GM20000 (cell line): ENCODE measurements at places on chromosomes 5 and 9.

- DNase-seq: no peak
These were observed 1.3 kb downstream of the PHYHD1 start for GRCh38 chr9:128921881-128922763.

DNA sequence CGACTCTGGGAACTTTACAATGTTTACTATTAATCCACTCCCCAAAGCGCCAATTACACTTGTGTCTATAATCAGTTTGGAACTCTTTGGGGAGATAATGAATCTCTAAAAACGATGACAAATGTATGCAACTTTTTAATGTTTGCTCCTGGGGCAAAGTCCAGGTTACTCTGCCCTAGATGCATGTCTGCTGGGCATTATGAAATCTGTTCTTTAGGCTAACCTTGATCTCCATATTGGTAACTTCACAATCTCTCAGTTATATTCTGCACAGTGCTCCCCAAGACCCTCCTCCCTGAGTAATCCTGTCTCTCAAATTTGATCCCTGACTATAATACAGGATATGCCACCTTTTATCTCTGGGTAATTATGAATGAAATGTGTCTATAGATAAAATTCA lies 152.2 kb upstream of the TRPM3 start:
- no peak for DNase-seq

GRCh38 chr5:159826351-159827214 lies 89.7 kb upstream of the ADRA1B start:
- no peak for DNase-seq

DNA sequence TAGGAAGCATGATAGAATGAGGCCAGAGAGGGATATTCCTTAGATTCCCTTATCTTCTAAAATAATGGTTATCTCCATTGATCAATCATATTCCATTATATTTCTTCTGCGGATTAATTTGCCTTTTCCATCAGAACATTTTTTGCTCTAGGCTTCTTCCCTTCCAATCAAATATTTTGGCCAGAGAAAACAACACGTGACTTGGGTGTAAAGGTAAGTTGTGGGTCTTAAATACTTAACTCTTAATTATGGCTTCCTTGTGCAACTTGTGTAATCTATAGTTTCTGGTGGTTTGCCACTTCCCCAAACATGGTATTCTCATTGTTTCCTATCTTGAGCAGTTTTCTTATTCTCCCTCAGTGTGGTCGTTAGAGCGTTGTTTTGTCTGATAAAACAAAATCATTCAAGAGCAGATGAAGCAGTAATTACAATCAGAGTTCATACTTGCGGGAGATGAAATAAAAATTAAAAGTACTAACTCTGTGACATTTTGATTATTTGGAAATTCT lies 889.3 kb downstream of the MAT2B start:
- DNase-seq: no peak

GRCh38 chr9:109907810-109908458 lies 127.9 kb downstream of the PALM2AKAP2 start:
- no peak for DNase-seq

DNA sequence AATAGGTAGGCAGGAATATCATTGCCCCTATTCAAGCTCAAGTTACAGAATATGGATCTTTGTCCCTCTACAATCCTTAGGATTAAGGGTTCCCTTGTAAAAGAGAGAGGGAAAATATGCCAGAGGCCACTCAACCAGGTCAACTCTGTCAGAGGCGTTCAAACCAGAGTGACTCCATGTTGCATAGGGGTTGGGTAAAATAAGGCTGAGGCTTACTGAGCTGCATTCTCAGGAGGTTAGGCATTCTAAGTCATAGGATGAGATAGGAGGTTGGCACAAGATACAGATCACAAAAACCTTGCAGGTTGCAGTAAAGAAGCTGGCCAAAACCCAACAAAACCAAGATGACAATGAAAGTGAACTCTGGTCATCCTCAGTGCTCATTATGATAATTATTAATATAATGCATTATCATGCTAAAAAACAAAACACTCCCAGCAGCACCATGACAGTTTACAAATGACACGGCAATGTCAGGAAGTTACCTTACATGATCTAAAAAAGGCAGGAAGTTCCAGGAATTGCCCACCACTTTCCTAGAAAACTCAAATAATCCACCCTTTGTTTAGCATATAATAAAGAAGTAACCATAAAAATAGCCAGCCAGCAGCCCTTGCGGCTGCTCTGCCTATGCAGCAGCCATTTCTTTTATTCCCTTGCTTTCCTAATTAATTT lies 64.8 kb downstream of the ERP44 start:
- no peak for DNase-seq

GRCh38 chr9:34869390-34869789 lies 88.7 kb upstream of the PHF24 start:
- DNase-seq: no peak

DNA sequence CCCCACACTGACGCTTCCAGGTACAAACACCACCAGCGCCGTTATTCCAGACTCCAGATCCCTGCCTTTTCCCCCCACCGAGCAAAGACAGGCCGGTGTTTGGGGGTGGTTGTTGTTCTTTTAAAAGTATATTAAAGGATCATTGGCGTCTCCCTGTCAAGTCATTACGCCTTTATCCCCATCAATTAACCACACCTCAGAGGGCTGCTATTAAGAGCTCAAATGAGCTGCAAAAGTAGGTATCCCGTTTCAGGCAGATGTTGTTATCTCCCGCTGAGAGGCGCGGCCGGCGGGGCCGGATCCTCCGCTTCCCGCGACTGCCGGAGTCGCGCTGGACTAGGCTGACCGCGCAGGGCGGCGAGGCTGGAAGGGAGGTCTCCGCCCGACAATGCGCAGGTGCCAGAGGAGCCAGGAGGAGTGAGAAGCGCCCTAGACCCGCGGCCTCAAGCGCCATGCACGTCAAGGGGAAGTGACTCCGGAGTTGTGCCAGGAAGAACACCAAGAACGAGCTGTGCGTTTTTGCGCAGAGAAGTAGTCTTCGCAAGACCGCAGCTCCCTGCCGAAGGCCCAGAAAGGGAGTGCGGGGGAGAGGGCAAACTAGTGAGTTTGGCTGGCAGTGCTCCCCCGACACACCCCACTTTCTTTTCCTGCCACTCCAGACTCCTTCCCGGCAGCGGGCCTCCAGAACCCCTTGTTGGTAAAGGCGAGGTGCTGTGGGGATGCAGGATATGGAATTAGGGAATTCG lies 8.2 kb downstream of the NR2F1-AS1 start:
- peak; percentile 28 for DNase-seq

GRCh38 chr5:151682240-151682639 lies 4.5 kb downstream of the SPARC start:
- DNase-seq: no peak

- peak; percentile 72 for DNase-seq
These were observed 78.9 kb downstream of the SEMA4D start for GRCh38 chr9:89418882-89419640.

DNA sequence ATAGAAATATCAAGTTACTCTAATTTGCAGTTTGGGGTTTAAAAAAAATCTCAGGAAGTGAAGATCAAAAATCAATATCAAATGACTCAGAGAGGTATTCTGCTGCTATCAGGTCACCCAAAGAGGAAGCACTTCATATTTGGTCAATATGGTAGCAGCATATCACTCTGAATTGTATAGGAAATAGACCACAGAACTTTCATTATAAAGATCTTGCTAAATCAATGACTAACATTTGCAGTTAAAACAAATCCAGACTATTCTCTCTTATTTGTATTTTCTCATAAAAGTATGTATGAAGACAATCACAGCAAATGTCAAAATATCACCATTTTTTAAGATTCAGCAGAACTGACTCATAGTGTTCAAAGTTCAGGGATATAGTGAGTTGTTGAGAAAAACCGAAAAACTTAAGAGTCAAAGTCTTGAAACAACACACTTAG lies 105.8 kb upstream of the PCSK1 start:
- DNase-seq: no peak

DNA sequence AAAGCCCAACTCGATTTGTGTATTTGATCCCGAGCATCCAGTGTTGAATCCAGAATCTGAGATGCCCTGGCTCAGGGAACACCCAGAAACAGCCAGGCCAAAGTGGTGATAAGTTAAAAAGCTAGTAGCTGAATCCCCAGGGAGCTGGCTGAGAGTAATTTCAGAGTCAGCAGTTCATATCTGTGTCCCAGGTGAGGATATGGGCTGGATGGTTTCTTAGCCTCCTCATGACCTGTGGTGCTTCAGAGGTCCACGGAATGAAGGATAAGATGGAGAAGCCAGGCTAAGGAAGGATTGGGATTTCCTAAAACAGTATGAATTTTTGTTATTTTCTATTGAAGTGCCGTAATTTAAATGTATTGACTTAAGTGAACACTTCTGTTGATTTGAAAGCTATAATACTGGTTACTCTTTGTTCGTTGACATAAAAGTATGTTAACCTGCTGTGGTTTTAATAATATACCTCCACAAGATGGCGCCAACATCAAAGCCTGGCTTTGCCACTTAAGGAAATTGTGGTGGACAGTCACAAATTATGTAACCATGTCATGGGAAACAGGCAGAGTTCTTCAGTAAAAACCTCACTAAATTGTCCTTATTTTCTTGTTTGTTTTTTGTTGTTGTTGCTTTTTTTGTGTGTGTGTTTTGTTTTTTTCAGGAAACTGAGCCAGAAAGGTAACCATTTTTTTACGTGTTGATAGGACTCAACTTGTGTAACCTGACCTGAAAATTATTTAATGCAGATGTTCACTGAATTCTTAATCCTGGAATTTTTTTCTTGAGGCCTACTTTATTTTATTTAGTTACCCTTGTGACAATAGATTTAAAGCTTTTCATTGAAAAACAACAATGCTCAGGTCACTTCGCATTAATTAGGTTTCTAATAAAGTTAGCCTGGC lies 11.4 kb downstream of the MTAP start:
- DNase-seq: peak; percentile 62

DNA sequence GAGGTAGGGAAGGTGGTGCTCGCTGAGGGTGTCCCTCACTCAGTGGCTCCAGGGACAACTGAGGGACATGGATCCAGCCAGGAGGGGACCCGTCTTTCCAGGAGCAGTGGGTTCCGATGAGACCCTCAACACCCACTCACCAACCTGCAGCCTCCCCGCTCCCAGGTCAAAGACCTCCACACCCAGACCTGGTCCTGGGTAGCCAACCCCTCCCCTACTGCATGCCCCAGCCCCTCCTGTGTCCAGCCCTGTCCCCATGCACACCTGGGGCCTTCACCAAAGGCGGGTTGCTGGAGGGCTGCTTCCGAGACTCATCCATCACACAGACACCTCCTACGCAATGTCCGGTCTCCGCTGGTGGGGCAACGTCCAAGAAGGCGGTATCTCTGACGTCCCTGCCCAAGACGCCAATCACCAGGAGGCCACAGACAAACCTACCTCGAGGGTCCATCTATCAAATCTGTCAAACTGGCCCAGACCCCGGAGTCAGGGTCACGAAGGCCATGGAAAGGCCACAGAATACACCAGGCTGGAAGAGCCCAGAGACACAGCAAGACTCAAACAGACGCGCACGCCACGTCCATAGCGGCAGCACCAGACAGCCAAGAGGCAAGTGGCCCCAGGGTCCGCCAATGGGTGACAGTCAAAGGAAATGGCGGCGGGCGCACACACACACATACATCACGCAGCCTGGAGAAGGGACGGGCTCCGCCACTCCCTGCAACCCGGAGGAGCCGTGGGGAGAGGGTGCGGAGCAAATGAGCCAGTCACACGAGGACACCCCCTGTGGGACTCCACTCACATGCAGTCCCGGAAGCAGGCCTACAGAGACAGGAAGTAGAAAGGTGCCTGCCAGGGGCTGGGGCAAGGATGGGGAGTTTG lies 10.8 kb downstream of the NACC2 start:
- peak; percentile 24 for DNase-seq

DNA sequence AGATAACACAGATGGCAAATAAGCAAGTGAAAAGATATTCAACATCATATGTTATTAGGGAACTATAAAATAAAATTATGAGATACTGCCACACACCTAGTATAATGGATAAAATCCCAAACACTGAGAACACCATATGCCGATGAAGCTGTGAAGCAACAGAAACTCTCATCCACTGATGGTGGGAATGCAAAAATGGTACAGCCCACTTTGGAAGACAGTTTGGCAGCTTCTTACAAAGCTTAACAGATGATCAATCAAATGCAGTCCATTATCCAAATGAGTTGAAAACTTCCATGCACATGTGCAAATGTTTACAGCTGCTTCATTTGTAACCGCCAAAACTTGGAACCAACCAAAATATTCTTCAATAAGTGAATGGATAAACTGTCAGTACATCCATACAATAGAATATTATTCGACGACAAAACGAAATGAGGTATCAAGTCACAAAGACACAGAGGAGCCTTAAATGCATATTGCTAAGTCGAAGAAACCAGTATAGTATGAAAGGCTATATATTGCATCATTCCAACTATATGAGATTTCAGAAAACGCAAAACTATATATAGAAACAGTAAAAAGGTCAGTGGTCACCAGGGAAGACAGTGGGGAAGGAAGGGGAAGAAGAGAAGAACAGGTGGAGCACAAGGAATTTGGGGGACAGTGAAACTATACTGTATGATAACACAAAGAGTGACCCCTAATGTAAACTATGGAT lies 14.9 kb downstream of the PFDN1 start:
- no peak for DNase-seq

- no peak for DNase-seq
These were observed 143.9 kb upstream of the MOCS2 start for GRCh38 chr5:53253421-53253871.

DNA sequence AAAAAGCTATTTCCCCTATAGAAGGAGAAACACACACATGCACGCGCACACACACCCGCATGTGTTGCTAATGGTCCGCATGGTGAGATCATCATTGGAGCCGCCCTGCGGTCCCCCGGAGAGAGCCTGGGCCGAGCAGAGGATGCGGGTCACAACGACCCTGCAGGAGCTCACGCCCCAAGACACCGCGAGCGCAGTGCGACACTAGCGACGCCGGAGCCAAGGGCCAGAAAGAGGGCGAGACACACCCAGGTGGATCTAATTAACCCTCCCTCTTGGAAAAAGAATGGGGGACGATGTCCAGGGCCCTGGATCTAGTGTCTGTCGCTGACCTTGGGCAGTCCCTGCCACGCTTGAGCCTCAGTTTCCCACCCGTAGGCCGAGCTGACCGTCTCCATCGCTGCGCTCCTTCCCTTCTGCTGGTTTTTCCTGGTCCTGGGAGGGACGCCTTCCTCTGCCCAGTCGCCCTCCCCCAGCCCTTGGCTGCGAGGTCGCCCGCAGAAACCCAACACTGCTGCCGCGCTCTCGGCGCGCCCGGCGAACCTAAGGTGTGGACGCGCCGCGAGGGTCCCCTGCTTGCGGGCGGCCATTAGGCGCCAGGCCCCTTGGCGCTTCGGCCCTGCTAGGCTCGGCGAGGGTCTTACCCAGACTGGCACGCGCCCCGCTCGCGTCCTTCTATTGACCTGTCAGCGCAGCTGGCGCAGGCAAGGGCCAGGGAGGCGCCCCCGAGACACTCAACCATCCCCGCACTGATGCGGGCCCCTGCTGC lies 47.5 kb upstream of the RNF20 start:
- DNase-seq: no peak
